Activated CD4-positive, alpha-beta T cell treated with anti-CD3 and anti-CD28 coated beads for 36 hours (primary cell): ENCODE measurements at places on chromosomes 3 and 15. TPM values are rescaled to one million over a fixed set of nuclear protein-coding genes. Genes with fewer than 3 reads are reported as not detected.

- no peak overlapping the region for H3K4me3 ChIP-seq
- peaks cover 2% of the 10 kb centered on the region for H3K4me1 ChIP-seq
- no peak overlapping the region for H3K27ac ChIP-seq
- peaks cover 2% of the 10 kb centered on the region for H3K27me3 ChIP-seq
- no peak for DNase-seq
- H3K36me3 ChIP-seq: no peaks in the 10 kb centered on the region
Measured at GRCh38 chr3:23648326-23648995, 157.3 kb upstream of the UBE2E1 start.

DNA sequence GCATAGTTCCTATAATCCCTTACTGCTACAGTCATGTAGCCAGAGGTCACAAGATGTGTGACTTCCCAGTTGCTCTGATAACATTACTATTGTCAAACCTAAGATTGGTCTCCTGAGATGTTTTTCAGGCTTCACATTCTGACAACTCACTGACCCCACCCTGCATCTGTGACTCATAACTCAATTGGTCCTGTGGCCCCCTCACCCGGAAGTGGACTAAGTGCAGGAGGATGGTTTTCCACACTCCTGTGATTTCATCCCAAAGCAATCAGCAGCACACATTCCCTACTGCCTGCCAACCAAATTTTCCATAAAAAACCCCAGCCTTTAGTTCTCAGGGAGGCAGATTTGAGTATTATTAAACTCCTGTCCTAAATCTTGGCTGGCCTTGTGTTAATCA is 564.9 kb upstream of the ZNF385D start:
- no peaks in the 10 kb centered on the region for H3K36me3 ChIP-seq
- no peak overlapping the region for H3K4me3 ChIP-seq
- no peaks in the 10 kb centered on the region for H3K27me3 ChIP-seq
- no peak overlapping the region for H3K27ac ChIP-seq

GRCh38 chr3:114274929-114275328 is 18.9 kb upstream of the TIGIT start:
- H3K4me3 ChIP-seq: no peak overlapping the region
- peak; percentile 20 for DNase-seq
- H3K4me1 ChIP-seq: no peaks in the 10 kb centered on the region
- no peaks in the 10 kb centered on the region for H3K27me3 ChIP-seq

The XIRP1 gene
- total RNA-seq: 2.2 TPM

The AMT gene
- total RNA-seq: 4.1 TPM

DNA sequence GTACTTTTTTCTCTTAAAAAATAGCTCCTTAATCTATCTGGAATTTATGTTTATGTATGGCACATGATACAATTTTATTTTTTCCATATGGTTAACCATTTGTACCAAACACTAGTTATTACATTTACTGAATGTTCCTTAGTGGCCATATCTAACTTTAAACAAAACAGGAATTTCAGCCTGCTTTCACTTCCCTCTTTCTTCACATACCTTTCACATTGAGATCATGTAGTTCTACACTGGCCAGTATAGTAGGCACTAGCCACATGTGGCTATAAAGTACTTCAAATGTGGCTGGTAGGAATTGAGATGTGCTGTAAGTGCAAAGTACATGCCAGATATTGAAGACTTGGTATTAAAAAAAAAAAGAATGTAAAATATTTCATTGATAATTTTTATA is 4.7 kb upstream of the RYK start:
- H3K4me1 ChIP-seq: peaks cover 37% of the 10 kb centered on the region
- no peaks in the 10 kb centered on the region for H3K36me3 ChIP-seq
- DNase-seq: no peak
- peaks cover 18% of the 10 kb centered on the region for H3K27me3 ChIP-seq

The TRH gene
- total RNA-seq: not detected

The SEC61A1 gene
- 123 TPM for total RNA-seq

GRCh38 chr15:70355275-70355795 is 257.6 kb upstream of the TLE3 start:
- no peak overlapping the region for H3K4me3 ChIP-seq
- H3K4me1 ChIP-seq: no peaks in the 10 kb centered on the region
- H3K27ac ChIP-seq: no peak overlapping the region

DNA sequence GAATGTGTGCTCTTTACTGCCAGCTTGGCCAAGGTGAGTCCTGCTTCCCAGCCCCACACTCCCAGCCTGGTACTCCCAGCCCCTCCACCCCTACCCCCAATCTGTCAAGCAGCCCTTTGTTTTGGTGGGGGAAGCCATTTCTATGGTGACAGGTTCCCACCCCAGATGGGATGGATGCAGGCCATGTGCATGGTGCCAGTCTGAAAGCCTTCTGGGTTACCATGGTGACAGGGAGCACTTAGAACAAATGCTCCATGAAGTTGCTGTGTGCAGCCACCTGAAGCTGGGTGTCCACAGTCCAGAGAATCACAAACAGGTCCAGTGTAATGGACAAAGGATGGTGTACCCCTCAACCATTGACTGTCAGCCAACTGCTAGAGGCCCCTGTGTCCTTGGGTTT is 19.1 kb upstream of the VILL start:
- H3K4me3 ChIP-seq: no peak overlapping the region
- H3K4me1 ChIP-seq: peaks cover 2% of the 10 kb centered on the region
- H3K36me3 ChIP-seq: no peaks in the 10 kb centered on the region
- H3K27ac ChIP-seq: no peak overlapping the region
- no peaks in the 10 kb centered on the region for H3K27me3 ChIP-seq

DNA sequence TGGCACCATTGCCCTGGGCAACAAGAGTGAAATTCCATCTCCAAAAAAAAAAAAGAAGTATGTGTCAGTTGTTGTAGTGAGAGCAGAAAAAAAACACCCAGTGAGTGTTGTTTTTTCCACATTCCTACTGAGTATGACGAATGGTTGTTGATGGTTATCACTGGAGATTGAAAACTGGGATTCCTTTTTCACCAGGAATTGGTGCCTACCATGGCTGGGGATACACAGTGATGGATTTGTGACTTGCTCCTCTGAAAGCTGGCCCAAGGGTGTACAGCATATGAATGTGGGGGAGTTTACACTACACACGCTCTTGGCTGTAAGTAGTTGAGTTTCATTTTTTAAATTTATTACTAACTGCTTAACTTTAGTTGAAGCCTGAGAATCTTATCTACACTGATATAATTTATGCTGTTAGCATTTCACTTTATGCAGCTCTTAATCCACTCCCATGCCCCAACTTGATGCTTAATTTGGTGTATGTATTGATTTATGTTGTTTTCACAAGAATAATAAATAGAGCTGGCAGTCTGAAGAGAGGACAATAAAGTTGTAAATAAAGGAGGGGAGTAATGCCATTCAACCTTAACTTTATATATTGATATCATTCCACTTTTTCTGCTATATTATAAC is 56.0 kb upstream of the MME start:
- no peaks in the 10 kb centered on the region for H3K27me3 ChIP-seq
- no peak for DNase-seq
- no peak overlapping the region for H3K27ac ChIP-seq
- H3K36me3 ChIP-seq: no peaks in the 10 kb centered on the region
- H3K4me3 ChIP-seq: no peak overlapping the region
- no peaks in the 10 kb centered on the region for H3K4me1 ChIP-seq
